CD4-positive, alpha-beta T cell treated with Interleukin-6 at 100 ng/mL for 8 hours (primary cell): ENCODE measurements at places on chromosomes 4 and X.
A peak's percentile ranks its signal among the peaks of the same experiment; 100 is the strongest.

DNA sequence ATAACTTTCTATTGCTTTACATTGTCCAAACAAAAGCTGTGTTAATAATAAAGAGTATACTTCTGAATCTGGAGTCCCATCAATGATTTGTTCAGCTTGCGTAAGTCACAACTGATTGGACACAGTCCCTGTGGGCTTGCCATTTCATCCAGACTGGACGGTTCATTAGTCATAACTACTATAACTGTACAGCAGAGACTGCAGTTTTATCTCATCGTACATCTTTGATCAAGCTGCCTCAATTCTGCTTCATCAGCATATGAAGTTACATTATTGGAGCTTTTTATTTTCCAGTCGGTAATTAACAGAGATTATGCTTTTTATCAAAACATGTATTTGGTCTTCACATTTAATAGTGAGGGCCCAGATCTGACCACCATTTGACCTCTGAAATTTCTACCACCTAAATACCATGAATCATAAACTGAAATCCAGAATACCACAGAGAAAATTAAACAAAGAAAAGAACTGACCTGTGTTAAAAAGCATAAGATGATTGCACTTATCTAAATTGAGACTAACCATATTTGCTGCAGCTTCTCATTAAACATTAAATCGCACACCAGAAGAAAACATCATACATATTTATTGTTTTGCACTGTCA lies 12.5 kb upstream of the MAB21L2 start:
- no peak for DNase-seq

DNA sequence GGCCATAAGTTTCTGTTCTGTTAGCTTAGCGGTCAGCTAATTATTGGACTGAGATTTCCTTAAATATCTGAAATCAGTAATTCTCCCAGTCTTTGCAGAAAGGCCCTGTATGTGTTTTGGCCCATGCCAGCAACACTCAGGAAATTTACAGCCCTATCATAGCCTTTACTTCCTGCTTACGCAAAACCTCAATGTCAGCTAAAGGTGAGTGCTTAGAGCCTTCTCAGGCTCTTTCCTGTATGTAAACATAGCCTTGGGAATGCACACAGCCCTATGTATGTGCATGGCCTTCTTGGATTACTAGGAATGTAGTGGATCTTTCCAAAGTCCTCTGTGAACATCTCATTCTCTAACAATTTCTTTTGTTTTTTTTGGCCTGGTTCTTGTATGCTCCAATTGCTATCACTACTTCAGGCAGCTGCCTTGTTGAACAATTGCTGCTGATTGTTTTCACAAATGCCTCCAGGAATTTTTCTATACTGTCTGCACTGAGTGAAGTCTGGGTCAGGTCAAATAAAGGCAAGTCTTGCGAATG lies 200.0 kb downstream of the PPP1R2C start:
- DNase-seq: peak; percentile 5

DNA sequence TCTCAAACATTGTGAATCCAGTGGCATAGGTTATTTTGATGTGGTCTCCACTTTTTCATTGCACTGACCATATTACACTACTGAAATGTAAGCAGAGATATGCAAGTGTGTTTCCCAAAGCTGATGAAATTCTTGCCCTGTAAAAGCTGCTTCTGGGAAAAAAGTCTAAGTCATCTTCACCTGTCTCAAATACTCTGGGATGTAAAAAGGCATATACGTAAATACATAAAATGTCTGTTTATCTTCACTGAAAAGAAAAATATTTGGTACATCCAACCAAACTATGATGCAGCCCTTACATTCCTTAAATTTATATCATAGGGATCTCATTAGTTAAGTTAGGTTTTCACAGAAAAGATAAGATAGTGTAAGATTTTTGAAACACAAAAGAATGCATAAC lies 7.9 kb downstream of the KDR start:
- no peak for DNase-seq

DNA sequence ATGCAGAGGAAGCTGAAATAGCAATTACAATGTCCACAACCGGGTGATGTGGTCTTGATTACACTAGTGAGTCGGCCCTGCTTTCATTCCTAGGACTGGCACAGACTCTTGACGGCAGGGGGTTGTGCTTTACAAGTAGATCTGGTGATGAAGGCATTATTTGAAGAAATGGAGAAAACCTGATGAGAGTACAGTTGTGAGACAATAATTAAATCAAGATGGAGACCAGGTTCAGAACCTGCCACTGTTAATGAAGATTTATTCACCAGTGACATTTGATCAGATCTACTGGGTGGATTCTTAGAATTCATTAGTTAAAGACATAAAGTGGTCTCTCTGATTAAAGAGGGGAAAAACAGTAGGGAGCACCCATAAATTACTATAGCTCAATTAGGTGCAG lies 747.2 kb downstream of the STPG2 start:
- DNase-seq: no peak
